ENCODE measurements at places on chromosomes 7 and 10.
A peak's percentile ranks its signal among the peaks of the same experiment; 100 is the strongest.

GRCh38 chr7:34155220-34155908 lies 250.0 kb downstream of the BMPER start:
- DNase-seq = peak; percentile 98

DNA sequence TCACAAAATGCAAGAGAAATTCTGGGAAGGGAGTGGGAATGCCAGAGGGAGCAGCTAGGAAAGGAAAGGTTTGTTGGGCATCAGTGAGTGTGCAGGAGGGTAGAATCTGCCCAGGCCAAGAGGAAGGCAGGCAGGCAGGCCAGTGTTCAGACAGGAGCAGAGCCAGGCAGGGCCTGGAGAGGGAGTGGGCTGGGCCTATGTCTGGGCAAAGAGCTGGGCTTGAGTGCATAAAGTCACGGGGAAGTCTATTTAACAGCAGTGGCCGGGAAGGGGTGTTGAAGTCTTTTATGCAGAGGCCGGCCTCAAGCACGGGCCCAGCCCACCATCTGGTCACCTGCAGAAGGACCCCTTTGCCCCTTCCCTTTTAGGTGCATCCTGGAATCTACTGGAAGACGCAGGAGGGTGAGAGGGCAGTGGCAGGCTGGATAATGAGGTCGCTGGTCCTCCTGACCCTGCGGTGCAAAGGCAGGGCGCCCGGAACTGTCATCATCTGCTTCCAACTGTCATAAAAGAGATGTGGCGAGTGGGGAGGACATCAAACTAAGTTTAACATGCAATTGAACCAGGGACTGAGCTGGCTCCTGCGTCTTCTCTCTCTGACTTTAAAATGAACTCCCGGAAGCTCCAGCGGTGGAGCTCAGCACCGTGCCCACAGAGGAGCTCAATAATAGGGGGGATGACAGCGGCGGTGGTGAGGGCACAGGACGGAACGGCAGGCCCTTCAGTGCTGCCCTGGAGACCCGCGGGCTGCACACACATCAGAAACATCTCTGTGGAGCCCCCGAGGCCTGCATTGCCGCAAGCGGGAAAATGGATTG lies 29.5 kb downstream of the CARD11 start:
- no peak for DNase-seq

GRCh38 chr10:102837230-102837721 lies at the start of gene CYP17A1:
TSS of gene CYP17A1 (minus strand) at chr10:102837413. CDS start at chr10:102837361, 52 bp downstream.
- no peak for DNase-seq

- DNase-seq = no peak
Observed at GRCh38 chr10:45144326-45145070, 143.8 kb downstream of the ZNF22 start.

DNA sequence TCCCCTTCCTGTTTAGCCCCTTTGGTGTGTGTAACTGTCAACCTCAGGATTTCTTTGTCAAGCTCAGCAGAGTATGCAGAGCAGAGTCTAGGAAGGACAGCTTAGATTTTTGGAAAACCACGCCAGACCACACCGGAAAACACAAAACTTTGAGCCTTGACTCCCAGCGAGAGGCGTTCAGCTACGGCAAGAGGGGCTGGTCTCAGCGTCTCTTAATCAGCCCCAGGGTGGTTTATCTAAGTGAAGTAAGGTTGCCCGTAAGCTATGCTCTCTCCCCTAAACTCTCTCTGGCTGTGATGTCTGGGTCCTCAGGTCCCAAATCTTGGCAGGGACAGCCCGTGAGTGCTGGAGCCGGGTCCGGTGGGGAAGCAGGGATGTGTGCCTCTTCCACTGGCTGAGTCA lies 230.9 kb downstream of the KLF6 start:
- no peak for DNase-seq

DNA sequence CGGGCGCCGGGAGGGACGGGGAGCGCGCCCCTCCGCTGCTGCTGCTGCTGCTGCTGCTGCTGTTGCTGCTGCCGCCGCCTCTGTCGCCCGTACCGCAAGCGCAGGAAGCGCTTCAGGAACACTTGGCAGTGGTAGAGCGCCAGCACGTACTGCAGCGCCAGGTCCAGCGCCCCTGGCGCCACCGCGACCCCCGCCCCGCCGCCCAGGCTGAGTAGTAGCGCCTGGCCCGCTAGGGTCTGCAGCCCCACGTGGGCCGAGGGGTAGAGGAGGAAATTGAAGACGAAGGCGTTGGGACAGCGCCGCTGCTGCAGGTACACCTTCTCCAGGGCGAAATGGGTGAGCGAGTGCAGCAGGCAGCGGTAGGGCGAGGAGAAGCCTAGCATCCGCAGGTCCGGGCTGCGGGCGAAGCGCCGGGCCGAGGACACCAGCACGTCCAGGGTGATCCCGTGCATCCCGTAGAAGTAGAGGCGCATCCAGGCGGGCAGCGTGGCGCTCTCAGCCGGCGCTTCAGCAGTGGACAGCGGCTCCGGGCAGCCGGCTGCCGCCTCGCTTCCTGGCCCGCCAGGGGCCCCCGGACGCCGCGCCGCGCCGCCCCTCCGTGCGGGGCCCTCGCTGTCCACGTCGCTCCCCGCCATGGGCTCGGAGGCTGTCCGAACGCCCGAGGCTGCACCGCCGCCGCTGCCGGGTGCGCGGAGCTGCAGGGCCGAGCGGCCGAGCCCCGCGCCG lies at the start of gene TMEM229A:
TMEM229A (minus strand) TSS at position 699 of the 726 bp plus-strand sequence; CDS start at position 635, 64 bp downstream.
- DNase-seq = peak; percentile 52

- no peak for DNase-seq
Observed at GRCh38 chr10:80669485-80669884, 131.8 kb downstream of the SH2D4B start.

DNA sequence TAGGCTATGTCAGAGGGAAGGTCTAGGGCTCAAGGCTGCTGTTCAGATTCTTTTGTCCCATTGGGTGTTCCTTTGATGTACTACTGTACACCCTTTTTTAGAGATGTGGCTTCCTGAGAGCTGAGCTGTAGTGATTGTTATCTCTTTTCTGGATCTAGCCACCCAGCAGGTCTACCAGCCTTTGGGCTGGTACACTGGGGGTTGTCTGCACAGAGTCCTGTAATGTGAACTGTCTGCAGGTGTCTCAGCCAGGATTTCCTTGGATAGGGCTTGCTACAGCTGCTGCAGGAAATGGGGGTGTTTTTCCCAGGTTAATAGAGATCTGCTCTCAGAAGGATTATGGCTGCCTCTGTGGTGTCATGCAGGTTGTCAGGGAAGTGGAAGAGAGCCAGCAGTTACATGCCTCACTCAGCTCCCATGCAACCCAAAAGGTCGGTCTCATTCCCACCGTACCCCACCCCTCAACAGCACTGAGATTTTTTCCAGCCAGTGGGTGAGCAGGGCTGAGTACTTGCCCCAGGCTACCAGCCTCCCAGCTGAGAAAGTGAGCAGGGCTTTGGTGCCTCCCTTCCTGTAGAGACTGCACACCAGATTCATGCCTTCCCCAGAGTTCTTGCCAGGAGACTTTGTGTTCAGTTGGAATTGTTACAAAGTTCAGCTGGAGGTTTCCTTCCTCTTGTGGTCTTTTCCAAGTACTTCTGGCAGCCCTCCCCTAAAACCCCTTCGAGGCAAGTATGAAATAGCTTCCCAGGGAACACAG lies 63.3 kb downstream of the ZNF107 start:
- DNase-seq = no peak

DNA sequence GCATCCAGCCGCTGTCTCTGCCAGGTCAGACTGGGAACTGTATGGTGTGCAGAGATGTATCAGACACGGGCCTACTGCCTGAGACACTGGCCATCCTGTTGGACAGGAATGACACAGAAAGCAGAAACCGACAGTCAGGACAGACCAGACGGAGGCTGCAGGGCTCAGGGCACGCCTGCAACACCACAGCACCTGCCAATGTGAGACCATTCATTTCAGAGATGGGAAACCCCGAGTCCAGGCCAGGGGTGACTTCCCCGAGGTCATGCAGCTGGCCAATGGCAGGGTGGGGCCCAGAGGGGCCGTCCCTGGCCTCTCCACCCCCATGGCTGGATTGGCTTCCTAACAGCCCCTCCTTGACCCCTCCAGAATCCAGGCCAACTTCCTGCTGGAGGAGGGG lies 34.7 kb downstream of the GRID1 start:
- DNase-seq = no peak

GRCh38 chr7:125193263-125193662 lies 263.6 kb upstream of the POT1 start:
- no peak for DNase-seq

DNA sequence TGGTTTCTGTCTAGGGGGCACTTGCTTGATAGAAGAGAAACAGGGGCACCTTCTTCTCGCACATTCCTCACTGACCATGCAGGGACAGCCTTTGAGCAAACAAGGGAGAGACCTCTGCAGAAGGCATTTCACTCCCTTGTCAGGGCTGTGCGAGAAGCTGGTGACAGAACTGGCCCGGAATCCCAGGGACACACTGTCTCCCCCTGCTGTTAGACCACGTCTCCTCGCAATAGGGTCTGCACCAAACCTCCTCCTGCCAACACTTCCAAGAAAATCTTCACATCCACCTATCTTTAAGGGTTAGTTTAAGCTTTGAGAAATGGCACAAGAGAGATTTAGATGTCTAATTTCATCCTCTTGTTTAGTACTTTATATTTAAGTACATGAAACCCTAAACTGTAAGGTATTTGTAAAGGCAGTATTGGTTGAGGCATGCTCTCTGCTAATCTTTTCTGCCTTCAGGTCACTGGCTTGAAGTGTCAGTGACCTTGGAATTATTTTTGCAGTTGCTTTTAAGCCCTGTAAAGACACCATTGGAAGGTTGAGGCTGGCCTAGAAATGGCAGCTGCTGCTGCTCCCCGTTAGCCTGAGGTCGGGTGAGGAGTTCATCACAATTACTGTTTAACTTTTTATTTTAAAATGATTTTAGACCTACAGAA lies 37.0 kb downstream of the RBM20 start:
- peak; percentile 44 for DNase-seq

- DNase-seq = no peak
Observed at GRCh38 chr7:68107261-68107660, 1110.6 kb downstream of the TYW1 start.

- no peak for DNase-seq
Observed at GRCh38 chr10:56745490-56745889, 384.4 kb upstream of the ZWINT start.

GRCh38 chr10:3898821-3899220 lies 113.8 kb upstream of the KLF6 start:
- no peak for DNase-seq

GRCh38 chr10:57696641-57697040 lies 571.1 kb downstream of the IPMK start:
- peak; percentile 89 for DNase-seq

GRCh38 chr7:108348913-108349312 lies 107.3 kb downstream of the NRCAM start:
- peak; percentile 38 for DNase-seq

GRCh38 chr7:55247428-55247827 lies 117.7 kb upstream of the LANCL2 start:
- peak; percentile 49 for DNase-seq

DNA sequence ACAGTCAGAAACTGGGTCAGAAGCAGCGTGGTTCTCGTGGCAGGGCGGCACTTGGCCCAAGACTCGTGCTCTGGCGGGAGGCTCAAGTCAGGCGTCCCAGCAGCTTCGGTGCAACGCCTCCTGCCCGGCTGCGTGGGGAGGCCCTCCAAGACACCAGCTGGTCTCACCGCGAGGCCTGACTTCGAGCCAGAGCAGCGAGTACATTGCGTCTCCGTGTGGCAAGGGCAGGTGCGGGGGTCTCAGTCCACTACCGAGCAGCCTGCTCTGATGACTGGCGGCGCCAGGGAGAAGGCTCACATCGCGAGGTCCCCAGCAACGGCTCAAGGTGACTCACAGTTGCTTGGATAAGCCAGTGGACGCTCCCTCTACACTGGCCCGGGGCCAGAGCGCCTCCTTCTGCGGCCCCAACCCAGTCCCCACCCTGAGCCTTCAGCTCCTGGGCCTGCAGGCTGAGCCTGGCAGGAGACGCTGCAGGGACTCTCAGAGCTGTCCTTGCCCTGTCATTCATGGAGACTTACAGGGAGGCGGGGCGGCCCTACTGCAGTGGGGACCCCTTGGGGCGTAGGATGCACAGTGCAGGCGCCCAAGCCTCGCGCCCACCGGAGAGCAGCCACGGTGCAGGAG lies 41.9 kb upstream of the PRKAR1B start:
- no peak for DNase-seq

DNA sequence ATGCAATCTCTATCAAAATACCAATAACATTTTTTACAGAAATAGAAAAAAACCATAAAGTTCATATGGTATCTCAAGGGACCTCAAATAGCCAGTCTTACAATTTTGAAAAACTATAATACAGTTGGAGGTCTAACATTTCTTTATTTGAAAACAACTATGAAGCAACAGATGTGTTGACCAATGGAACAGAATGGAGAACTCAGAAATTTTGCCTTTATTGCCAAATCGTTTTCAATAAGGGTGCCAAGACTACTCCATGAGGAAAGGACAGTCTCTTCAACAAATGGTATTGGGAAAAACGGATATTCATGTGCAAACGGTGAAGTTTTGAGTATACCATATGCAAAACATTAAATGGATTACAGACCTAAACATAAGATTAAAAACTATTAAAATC lies 470.8 kb upstream of the DPP6 start:
- no peak for DNase-seq

DNA sequence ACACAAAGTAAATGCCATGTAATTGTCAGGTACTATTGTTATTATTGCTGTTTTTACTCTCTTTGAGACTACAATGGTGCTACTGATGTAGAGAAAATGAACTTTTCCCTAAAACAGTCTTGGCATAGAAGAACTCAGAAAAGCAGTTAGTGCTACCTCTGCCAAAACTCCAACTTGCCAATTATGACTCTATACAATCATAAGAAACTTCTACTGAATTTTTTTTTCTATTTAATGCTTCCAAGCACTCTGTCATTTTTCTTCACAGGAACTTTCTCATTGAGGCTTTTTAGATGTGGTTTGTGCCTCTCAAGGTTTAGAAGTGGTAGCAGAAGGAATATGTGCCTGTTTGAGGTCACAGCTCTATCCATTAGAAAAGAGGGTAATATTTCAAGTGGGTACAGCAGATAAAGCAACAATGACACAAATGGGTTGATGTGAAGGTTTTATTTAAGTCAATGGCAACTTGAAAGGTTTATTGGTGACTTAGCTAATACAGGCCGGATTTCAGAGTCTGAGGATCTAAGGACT lies 64.0 kb upstream of the FERD3L start:
- no peak for DNase-seq

GRCh38 chr10:23755556-23755955 lies 316.7 kb downstream of the OTUD1 start:
- no peak for DNase-seq

GRCh38 chr10:47404937-47405336 lies 20.8 kb upstream of the ZNF488 start:
- no peak for DNase-seq

DNA sequence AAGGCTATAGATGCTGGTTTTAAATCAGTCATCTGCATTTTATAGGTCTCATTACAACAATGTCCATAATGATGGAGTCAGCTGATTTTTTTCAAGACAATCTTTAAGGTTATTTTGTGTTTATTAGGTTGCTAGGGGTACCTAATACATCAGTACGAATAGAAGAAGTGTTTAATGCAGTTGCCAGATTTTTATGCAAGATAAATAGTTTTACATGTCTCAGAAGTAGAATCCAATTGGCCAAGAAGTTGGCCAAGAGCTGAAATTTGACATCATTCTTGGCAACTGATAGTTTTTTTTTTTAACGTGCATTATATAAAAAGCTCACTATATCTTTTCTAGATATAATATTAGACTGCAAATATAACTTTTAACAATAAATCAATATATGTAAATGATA lies 208.5 kb downstream of the TRIL start:
- no peak for DNase-seq

- peak; percentile 13 for DNase-seq
Observed at GRCh38 chr7:35596061-35596460, 98.9 kb downstream of the HERPUD2 start.

GRCh38 chr10:104559935-104560334 lies 81.2 kb upstream of the SORCS3 start:
- no peak for DNase-seq

GRCh38 chr10:98269435-98269912 lies 1.5 kb upstream of the LOXL4 start:
- DNase-seq = peak; percentile 78

Measured in adipocyte (in vitro differentiated cells).